Mesenteric fat pad (tissue), 1 donor: ENCODE measurements at places on chromosomes 6 and 20. TPM values are rescaled to one million over a fixed set of nuclear protein-coding genes. Genes with fewer than 3 reads are reported as not detected.

GRCh38 chr20:57876163-57876562 is 166.3 kb upstream of the PMEPA1 start:
- DNase-seq = no peak

- no peak for DNase-seq
Measured at GRCh38 chr20:37111926-37112455, 16.2 kb upstream of the RBL1 start.

GRCh38 chr20:24837781-24838450 is 111.2 kb upstream of the CST7 start:
- no peak for DNase-seq

DNA sequence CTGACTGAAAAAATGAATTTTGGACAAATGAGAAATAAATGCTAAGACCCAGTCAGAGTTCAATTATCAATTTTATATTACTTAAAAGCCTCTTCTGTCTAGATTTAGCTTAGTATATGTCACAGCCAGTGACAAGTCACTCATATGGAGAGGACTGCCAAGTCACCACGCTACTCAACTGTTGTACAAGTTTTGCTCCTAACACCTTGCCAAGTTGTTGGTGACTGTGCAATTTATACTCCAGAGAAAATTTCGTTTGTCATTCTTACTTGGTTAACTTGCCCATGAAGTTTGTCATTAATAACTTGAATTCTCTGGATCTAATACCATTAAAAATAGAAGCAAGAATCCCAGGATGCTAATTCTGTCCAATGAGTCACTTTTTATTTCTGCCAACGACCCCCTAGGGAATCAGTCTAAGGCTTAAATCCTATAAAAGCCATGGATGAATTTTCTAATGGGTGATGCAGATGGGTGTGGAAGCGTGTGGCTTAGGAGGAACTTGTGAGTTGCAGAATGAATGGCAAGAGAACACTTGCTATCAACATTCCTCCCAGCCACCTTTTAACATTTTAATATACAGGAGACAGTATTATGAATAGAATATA is 30.4 kb upstream of the FBXO30 start:
- no peak for DNase-seq

- no peak for DNase-seq
Measured at GRCh38 chr20:61823242-61823641, 242.4 kb downstream of the TAF4 start.

Gene LY6G6F
- total RNA-seq = not detected

Gene ZSCAN31
- 5.8 TPM for total RNA-seq

Gene C6orf58
- total RNA-seq = not detected

Gene TSPYL1
- total RNA-seq = 78.2 TPM

Gene DIDO1
- 39.0 TPM for total RNA-seq
